ENCODE measurements at places on chromosomes 2 and 18.
A peak's percentile ranks its signal among the peaks of the same experiment; 100 is the strongest.

DNA sequence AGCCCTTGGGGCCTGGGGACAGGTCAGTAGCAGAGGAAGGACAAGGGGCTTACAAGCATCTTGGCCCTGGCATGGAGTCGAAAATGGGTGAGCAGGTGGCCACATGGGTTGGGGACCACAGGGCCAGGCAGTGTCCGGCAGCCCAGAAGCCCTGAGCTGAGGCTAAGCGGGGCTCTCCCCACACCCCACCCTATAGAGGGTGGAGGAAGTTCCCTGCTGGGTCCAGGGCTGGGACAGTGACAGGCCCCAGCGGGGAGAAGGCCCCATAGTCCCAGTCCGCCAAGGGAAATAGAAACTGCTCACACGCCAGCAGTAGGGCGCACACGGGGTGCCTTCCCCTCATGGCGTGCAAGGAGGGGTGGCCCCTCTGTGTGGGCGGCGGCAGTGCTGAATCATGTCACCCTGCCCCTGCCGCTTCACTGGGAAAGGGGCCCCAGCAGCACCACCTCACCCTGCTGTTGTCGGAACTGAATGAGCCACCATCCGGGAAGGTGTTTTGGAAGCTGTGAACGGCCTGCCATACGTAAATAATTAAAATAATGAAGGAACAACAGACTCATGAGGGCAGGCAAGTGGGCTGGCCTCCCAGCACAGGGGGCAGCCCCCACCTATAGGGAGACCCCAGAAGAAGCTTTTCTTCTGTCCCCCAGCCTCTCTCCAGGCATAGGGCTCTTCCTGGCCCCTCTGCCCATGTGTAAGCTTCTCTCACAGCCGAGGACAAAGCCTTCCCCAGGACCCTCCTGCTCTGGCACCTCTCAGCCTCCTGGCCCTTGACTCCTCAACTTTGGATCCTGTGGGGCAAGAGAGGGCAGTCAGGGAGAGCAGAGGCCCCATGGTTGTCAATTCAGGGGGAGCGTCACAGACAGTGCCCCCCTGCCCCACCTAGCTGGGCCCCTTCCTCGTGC lies 12.7 kb upstream of the DUSP2 start:
- DNase-seq: peak; percentile 46

DNA sequence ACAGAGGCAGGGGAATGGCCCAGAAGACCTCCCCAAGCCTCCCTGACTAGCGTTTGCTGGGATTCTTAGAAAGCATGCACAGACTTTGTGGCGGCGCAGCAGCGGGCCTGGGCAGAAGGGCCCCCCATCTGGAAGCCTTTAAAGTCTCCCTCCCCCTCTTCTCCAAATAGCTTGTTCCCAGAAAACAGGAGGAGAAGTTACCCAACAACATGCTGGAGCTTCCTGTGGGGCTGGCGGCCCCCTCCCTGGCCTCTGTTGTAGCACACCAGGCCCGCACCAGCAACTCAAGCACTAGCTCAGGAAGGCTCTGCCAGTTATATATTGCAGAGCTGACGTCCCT lies 334.8 kb downstream of the DYSF start:
- peak; percentile 75 for DNase-seq

DNA sequence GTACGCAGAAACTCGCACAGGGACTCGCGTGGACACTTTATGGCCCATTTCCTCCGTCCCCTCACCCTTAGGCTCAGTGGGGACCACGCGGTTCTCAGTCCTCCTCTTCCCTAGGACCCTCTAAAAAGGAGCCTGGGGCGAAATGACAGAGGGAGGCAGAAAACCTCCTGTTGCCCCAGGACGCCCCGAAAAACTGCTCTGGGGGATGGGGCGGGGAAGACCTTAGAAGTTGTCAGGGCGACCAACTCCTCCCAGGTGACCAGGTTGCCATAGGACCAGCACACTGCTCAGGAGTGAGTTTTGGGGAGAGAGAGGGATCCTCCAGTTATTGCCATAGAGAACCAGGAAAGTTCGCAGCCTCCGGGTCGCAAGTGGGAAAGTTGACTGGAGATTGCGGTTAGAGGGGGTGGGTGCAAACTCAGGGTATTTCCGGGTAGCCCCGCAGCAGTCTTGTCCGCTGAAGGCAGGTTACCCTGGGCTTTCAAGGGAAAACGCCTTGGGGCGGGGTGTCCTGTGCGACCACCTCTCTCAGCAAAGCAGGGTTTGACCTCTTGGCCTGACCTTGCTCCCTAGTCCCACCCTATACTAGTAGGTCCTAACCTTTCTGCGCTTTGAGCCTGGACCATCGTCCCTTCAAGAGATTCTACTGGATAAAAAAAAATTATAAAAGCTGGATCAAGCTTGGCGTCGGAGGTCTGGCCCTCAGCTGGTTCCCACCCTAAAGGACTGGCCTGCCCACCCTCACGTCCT lies 7.8 kb upstream of the PAX3 start:
- no peak for DNase-seq

DNA sequence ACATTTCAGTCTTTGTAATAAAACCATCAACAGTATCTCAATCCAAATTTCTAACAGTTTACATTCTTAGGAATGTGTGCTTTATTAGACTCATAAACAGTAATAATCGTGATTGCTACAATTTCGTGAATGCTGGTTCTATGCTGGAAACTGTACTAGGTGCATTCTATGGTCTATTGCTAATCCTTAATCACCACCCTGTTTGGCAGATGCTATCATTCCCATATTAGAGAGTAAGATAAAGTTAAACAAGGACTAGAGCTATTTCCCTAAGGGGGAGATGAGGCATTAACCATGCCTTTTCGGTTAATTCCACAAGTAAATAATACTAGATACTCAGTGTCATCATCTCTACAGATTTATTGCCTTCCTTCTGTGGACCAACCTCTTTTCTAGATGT lies 244.0 kb downstream of the PAX3 start:
- DNase-seq: no peak

DNA sequence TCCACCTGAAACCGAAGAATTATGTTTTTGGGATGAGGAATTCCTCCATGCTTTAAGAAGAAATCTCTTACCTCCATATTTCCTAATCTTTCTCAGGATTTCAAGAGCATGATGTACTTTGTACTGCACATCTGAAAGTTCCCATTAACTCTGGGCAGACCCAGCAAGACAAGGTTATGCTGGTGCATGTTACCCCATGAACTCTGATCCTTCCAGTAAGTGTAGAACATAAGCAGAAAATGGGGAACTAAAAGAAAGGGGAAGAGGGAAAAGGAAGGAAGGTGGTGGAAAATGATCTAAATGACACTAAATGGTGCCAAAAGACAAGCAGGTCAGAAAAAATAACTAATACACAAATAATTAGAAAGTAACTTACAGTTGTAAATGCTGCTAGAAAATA lies 50.7 kb downstream of the STRN start:
- DNase-seq: no peak

DNA sequence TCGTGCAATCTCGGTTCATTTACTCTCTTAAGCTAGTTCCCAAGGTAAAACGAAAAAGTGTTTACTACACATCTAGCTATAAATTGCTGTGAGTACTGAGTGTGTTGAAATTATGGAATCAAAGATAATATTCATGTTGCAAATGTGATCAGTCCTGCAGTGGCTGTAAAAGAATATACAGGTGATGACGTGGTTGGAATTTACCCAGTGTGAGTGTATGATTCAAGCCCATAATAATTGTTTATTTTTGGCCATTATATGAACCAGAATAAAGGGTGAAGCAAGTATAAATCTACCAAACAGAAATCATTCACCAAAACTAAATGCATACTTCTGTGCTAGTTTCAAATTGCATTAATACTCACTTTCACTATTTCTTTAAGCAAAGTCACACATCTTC lies 1363.6 kb upstream of the CHAC2 start:
- DNase-seq: no peak

- peak; percentile 76 for DNase-seq
Observed at GRCh38 chr2:196967116-196967515, 40.6 kb upstream of the PGAP1 start.

DNA sequence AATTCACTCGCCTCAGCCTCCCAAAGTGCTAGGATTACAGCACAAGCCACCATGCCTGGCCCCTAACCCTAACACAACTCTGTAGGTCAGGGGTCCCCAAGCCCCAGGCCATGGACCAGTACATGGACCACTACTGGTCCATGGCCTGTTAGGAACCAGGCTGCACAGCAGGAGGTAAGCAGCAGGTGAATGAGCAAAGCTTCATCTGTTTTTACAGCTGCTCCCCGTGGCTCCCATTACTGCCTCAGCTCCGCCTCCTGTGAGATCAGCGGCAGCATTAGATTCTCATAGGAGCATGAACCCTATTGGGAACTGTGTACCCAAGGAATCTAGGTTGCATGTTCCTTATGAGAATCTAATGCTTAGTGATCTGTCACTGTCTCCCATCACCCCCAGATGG lies 201.7 kb downstream of the NRP2 start:
- no peak for DNase-seq

DNA sequence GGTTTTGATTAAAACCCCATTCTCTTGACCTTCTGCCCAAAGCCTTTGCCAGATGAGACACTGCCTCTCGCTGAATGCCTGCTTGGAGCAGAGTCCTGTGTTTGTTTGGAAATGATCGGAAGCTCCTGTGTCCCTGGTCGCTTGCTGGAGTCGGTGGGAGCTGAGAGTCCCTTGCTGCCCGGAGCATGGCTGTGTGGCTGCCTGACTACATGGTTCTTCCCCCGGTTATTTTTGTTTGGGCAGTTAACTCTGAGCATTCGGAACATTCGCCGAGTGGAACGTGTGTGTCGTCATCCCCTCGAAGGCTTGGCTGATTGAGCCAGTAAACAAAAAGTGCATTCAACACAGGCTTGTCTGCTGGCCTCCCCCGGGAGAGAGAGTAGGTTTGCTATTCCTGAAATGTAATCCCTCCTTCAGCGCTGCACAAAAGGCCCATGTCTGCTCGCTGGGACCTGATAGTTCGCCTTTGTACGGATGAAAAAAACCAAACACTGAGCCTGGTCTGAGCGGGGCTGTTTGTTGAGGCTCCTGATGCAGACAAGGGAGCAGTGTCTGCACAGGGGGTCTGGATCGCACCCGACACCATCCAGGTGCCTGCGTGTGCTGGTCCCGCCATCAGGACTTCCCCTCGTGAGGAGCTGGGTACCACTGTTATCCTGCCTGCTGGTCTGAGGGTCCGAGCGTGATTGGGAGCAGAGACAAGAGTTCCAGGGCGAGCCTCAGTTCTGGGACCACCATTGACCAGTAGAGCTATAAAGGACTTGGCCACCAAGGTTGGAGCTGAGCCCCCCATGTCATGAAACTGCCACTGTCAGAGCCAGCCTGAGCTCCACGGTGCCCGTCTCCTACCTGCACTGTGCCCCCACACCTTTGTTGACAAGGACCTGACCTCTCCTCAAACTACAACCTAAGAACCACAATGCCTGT lies 83.8 kb downstream of the AGAP1 start:
- no peak for DNase-seq

All from fibroblast of skin of scalp (primary cell).